ENCODE measurements at places on chromosomes 11 and 22.

DNA sequence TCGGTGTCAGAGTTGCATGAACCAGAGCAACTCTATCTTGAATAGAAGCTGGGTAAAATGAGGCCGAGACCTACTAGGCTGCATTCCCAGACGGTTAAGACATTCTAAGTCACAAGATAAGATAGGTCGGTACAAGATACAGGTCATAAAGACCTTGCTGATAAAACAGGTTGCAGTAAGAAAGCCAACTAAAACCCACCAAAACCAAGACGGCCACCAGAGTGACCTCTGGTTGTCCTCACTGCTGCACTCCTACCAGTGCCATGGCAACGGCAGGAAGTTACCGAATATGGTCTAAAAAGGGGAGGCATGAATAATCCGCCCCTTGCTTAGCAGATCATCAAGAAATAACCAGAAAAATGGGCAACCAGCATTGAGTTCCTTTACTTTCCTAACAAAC, 2.4 kb upstream of the KAT5 start:
- no peak overlapping the region for H3K27ac ChIP-seq
- no peaks in the 10 kb centered on the region for H3K4me1 ChIP-seq
- H3K27me3 ChIP-seq: no peaks in the 10 kb centered on the region
- H3K4me3 ChIP-seq: no peak overlapping the region

- H3K4me1 ChIP-seq: no peaks in the 10 kb centered on the region
- no peaks in the 10 kb centered on the region for H3K36me3 ChIP-seq
- H3K27me3 ChIP-seq: no peaks in the 10 kb centered on the region
- H3K4me3 ChIP-seq: no peak overlapping the region
- no peak for DNase-seq
These were observed 79.4 kb upstream of the LMO1 start for GRCh38 chr11:8342821-8343681.

GRCh38 chr11:117633186-117633754, 163.7 kb downstream of the DSCAML1 start:
- H3K36me3 ChIP-seq: no peaks in the 10 kb centered on the region
- DNase-seq: no peak
- H3K27ac ChIP-seq: no peak overlapping the region

DNA sequence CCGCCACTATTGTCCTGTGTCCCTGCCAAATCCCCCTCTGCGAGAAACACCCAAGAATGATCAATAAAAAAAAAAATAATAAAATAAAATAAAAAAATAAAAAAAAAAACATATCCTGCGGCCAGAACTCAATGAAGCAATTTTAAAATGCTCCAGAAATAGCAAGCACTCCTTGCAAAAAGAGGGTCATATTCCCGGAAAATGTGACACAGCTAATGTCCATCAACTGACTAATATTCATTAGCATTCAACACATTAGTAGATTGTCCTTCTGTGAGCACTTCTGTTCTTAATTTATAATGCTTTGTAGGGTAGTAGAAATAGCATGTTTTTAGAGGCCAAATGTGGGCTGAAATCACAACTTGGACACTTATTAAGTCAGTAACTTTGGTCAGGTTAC, 252.3 kb upstream of the SESN3 start:
- peaks cover 9% of the 10 kb centered on the region for H3K4me1 ChIP-seq
- H3K4me3 ChIP-seq: no peak overlapping the region
- DNase-seq: no peak
- H3K27ac ChIP-seq: no peak overlapping the region
- no peaks in the 10 kb centered on the region for H3K27me3 ChIP-seq

- no peak for DNase-seq
- no peak overlapping the region for H3K27ac ChIP-seq
- H3K4me3 ChIP-seq: no peak overlapping the region
- no peaks in the 10 kb centered on the region for H3K4me1 ChIP-seq
These were observed 10.4 kb downstream of the NHERF4 start for GRCh38 chr11:119195680-119196079.

- no peak overlapping the region for H3K4me3 ChIP-seq
- no peaks in the 10 kb centered on the region for H3K4me1 ChIP-seq
- no peak overlapping the region for H3K27ac ChIP-seq
- H3K27me3 ChIP-seq: no peaks in the 10 kb centered on the region
These were observed 130.8 kb downstream of the GRIK4 start for GRCh38 chr11:120642196-120642894.

- H3K4me1 ChIP-seq: no peaks in the 10 kb centered on the region
- no peak overlapping the region for H3K4me3 ChIP-seq
- H3K36me3 ChIP-seq: no peaks in the 10 kb centered on the region
- DNase-seq: no peak
- no peak overlapping the region for H3K27ac ChIP-seq
- no peaks in the 10 kb centered on the region for H3K27me3 ChIP-seq
These were observed 7.3 kb downstream of the PARVB start for GRCh38 chr22:44031158-44031952.

GRCh38 chr11:68020575-68020974, 9.9 kb upstream of the NDUFS8 start:
- no peak for DNase-seq
- no peak overlapping the region for H3K27ac ChIP-seq
- H3K36me3 ChIP-seq: peaks cover 9% of the 10 kb centered on the region
- H3K4me3 ChIP-seq: no peak overlapping the region

GRCh38 chr11:1501421-1502167, 15.0 kb upstream of the MOB2 start:
- H3K4me3 ChIP-seq: no peak overlapping the region
- H3K27ac ChIP-seq: no peak overlapping the region
- no peaks in the 10 kb centered on the region for H3K27me3 ChIP-seq
- DNase-seq: peak; percentile 65
- no peaks in the 10 kb centered on the region for H3K36me3 ChIP-seq

DNA sequence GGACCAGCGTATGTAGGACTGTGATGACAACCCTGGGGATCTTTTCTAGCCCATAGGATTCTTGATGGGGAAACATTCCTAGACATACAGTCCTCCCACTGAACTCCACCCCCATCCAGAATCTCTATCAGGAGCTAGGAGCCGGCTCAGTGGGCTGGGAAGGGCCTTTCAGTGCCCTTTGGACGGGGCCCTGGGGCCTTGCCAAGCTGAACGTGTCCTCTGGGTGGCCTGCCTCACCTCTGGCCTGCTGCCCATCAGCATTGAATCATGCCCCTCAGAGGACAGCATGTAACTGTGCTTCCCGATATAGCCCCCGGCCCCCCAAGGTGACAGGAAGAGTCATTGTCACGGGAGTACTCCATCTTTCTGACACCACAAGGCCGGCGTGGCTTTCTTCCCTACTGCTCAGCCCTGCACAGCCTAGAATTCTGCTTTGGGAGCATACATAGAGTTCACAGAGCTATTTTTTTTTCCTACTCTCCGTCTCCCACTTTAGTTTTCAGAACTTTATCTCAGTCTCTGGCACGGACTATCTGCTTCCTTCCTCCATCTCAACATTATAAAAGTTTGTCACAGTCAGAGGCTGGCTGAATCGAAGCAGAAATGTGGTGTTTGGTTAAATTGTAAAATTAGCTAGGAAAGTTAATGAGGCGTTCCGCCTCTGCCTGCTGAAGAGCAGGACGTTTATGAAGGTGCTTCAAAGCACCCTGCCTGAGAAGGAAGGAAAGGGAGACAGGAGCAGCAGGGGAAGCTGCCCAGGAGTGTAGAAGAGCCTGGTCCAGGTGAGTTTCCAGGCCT, 111.9 kb downstream of the ZBTB16 start:
- DNase-seq: no peak
- peaks cover 17% of the 10 kb centered on the region for H3K4me1 ChIP-seq
- H3K36me3 ChIP-seq: no peaks in the 10 kb centered on the region
- no peak overlapping the region for H3K4me3 ChIP-seq

DNA sequence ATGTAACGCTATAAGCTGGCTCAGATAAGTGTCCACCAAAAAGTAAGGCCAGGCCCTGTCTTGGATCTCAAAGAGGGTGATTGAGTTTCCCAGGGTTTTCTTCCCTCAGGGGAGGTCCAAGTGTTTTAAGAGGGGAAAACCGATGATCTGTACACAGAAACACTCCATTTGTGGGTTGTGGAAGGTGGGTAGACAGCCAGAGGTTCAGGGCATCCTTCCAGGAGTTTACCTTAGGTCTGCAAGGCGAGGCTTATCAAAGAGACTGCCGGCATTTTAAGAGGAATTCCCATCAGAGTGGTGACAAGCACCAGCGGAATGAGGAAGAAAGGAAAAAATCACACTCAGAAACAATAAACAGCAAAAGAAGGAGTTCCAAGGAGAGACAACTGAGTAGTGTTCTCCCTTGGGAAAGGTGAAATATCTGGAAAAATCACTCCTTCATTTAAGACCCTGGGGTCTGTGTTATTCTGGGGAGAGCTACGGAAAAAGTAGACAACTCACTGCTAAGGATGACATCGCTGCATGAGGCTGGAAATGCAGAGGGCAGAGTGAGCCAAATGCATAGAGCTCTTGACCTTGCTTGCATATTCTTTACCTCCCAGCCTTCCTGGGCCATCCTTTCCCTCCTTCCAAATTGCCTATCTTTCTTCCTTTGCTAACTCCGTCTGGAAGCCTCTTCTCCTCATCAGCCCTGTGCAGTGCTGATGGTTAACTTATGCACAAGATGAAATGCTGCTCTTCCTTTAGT, 22.1 kb upstream of the MMP7 start:
- peaks cover 5% of the 10 kb centered on the region for H3K4me1 ChIP-seq
- no peaks in the 10 kb centered on the region for H3K27me3 ChIP-seq

- H3K27me3 ChIP-seq: peaks cover 47% of the 10 kb centered on the region
- DNase-seq: no peak
- peak overlapping the region; percentile 17 for H3K4me3 ChIP-seq
- no peaks in the 10 kb centered on the region for H3K4me1 ChIP-seq
These were observed 404 bp downstream of the DCHS1 start for GRCh38 chr11:6655020-6655789.

GRCh38 chr11:88193278-88193677, 18.0 kb upstream of the RAB38 start:
- no peak overlapping the region for H3K27ac ChIP-seq
- no peak overlapping the region for H3K4me3 ChIP-seq
- no peaks in the 10 kb centered on the region for H3K36me3 ChIP-seq
- DNase-seq: no peak
- no peaks in the 10 kb centered on the region for H3K4me1 ChIP-seq
- no peaks in the 10 kb centered on the region for H3K27me3 ChIP-seq

DNA sequence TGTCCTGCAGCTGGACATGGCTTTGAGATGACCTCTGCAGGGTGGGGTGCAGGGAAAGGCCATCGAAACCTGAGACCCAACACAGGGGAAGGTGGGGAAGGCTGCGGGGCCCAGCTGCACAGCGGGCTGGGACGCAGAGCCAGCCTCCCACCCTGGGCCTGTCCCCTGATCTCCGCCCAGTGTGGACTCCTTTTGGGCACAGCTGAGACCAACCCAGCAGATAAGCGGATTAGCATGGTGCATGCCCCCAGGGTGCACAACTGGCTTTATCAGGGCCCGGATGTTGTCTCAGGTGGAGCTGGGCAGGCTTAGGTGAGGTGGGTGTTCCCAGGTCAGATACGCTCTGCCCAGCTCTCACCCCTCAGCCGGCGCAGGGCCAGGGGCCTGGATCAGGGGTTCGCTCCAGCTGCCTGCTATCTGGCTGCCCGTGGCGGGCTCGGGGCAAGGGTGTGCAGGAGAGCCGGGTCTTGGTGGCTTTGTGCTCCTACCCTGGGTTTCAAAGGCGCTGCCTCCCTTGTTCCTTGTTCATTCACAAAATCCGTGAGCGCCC, 28.1 kb upstream of the MUC5AC start:
- peaks cover 19% of the 10 kb centered on the region for H3K27me3 ChIP-seq
- H3K4me1 ChIP-seq: no peaks in the 10 kb centered on the region
- DNase-seq: peak; percentile 61
- H3K36me3 ChIP-seq: no peaks in the 10 kb centered on the region
- no peak overlapping the region for H3K4me3 ChIP-seq
- H3K27ac ChIP-seq: no peak overlapping the region

- peaks cover 4% of the 10 kb centered on the region for H3K36me3 ChIP-seq
- peaks cover 33% of the 10 kb centered on the region for H3K4me1 ChIP-seq
- no peaks in the 10 kb centered on the region for H3K27me3 ChIP-seq
- H3K4me3 ChIP-seq: peak overlapping the region; percentile 3
These were observed 25.5 kb upstream of the GNB1L start for GRCh38 chr22:19879992-19880785.

GRCh38 chr11:75147875-75148263, 3.0 kb upstream of the SLCO2B1 start:
- H3K27me3 ChIP-seq: no peaks in the 10 kb centered on the region
- H3K4me3 ChIP-seq: no peak overlapping the region
- DNase-seq: no peak
- no peak overlapping the region for H3K27ac ChIP-seq

GRCh38 chr11:94791216-94791889, 23.2 kb downstream of the AMOTL1 start:
- no peak for DNase-seq
- H3K36me3 ChIP-seq: peaks cover 16% of the 10 kb centered on the region
- H3K27me3 ChIP-seq: no peaks in the 10 kb centered on the region

- H3K4me1 ChIP-seq: no peaks in the 10 kb centered on the region
- H3K36me3 ChIP-seq: no peaks in the 10 kb centered on the region
- H3K27me3 ChIP-seq: no peaks in the 10 kb centered on the region
- no peak overlapping the region for H3K4me3 ChIP-seq
- no peak overlapping the region for H3K27ac ChIP-seq
- no peak for DNase-seq
These were observed 102.0 kb downstream of the INSC start for GRCh38 chr11:15216678-15217077.

DNA sequence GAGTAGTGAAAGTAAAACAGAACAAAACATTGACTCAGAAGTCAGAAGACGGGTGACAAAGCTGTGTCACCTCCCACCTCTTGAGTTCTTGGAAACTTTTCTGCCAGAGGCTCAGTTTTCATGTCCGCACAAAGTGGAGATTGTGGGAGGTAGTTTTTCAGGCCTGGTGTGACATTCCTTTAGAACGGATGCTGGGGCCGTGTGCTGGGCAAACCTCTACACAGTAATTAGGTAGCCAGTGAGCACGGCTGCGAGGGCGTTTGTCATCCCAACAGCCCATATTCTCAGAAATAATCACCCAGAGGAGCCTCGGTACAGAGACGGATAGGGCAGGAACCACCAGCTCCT, 1054.4 kb downstream of the TBC1D22A start:
- no peaks in the 10 kb centered on the region for H3K27me3 ChIP-seq
- H3K4me1 ChIP-seq: no peaks in the 10 kb centered on the region
- no peak overlapping the region for H3K4me3 ChIP-seq
- H3K27ac ChIP-seq: no peak overlapping the region
- DNase-seq: no peak
- no peaks in the 10 kb centered on the region for H3K36me3 ChIP-seq

- peaks cover 15% of the 10 kb centered on the region for H3K4me1 ChIP-seq
- H3K27ac ChIP-seq: no peak overlapping the region
- H3K36me3 ChIP-seq: peaks cover 7% of the 10 kb centered on the region
- no peaks in the 10 kb centered on the region for H3K27me3 ChIP-seq
These were observed 56.2 kb downstream of the DENND5A start for GRCh38 chr11:9208726-9209501.

GRCh38 chr11:70399681-70400112, 1.4 kb downstream of the CTTN start:
- peak overlapping the region; percentile 89 for H3K27ac ChIP-seq
- H3K4me3 ChIP-seq: peak overlapping the region; percentile 69
- DNase-seq: peak; percentile 90
- peaks cover 46% of the 10 kb centered on the region for H3K36me3 ChIP-seq

Data from RWPE2 (cell line).